Glutamatergic neuron (in vitro differentiated cells): ENCODE measurements at places on chromosomes 5 and 9. TPM values are rescaled to one million over a fixed set of nuclear protein-coding genes. Genes with fewer than 3 reads are reported as not detected.

- DNase-seq: no peak
Measured at GRCh38 chr5:1532384-1532783, 8.6 kb upstream of the LPCAT1 start.

- DNase-seq: no peak
Measured at GRCh38 chr5:151562019-151562707, 29.0 kb downstream of the FAT2 start.

DNA sequence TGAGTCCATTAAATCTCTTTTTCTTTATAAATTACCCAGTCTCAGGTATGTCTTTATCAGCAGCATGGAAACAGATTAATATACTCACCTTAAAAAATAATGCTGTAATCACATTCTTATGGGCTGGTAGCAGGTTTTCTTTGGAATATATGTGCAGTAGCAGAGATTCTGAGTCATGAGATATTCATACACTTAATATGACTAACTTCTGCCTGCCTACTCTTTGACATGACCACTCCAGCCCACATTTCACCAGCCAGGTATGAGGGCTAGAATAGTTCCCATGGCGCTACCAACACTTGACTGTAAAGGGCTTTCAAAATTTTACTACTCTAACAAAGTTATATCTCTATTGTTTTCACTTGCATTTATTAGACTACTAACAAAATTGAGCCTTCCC is 74.1 kb upstream of the GHR start:
- DNase-seq: no peak

- peak; percentile 21 for DNase-seq
Measured at GRCh38 chr9:134304690-134305089, 21.6 kb upstream of the RXRA start.

DNA sequence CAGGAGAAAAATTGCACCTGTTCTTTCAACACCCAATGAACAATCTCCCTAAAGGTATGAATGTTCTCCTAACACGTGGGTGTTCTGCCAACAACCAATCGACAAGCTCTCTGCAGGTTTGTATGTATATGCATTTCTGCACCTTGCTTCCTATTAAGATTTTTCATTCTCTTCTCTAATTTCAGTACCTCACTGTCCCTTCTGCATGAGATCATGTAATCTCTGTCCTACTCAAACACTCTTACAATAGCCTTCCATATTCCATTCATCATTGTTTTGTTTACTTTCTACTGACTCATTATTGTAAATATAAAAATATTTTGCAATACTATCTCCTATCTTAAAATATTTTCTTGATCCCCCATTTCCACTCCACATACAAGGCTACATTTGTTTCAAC is 382.0 kb downstream of the CDH12 start:
- DNase-seq: no peak

Gene ZBED3
- total RNA-seq: 7.0 TPM

Gene PCDHA7
- 22.9 TPM for total RNA-seq
